NCI-H524 treated with DMSO at 0.1 percent for 48 hours (cell line): ENCODE measurements at places on chromosomes 3 and 15.

DNA sequence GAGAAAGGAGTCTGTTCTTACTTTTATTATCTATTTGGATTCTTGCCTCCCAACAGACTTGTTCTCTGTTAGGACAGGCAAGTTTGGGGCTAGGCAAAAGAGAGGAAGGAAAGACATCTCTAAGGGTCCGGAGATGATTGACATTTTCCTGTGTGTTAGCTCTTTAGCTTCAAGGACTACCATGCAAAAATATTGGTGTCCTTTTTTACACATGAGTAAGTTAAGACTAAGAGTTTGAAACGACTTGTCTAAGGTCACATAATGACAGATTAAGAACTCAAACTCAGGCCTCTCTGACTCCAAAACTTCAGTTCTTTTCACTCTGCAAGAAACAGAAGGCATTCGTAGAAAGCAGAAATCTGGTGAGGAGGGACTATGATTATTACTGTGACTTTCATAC is 5.9 kb downstream of the LMCD1 start:
- no peak for DNase-seq

DNA sequence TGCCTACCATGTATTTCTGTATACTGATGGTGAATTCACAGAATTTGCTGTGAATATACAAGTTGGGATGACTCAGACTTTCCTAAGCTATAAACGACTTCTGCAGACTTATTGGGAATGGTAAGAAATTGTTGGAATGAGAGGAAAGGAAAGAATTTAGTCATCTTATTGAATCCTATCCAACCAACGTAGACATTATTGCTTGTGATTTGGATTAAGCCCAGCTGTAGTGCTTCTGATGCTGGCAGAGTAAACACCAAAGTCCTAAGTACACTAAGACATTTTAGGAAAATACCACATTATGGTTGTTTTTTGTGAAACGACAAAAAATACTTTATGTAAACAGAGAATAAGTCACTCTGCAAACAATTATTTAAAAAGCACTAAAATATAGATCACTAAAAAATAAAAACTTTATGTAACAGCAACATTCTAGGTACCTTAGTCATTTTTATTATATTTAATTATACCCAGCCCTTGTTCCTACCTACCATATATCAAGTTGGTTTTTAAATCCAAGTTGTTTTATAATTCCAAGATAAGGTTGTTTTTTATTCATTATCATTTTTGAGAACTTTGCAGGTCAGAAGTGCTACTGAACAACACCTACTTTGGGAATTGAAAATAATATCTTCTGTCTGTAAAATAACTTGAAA is 99.2 kb upstream of the MLF1 start:
- no peak for DNase-seq

GRCh38 chr3:56787784-56788256 is 13.9 kb downstream of the ARHGEF3 start:
- DNase-seq: no peak

DNA sequence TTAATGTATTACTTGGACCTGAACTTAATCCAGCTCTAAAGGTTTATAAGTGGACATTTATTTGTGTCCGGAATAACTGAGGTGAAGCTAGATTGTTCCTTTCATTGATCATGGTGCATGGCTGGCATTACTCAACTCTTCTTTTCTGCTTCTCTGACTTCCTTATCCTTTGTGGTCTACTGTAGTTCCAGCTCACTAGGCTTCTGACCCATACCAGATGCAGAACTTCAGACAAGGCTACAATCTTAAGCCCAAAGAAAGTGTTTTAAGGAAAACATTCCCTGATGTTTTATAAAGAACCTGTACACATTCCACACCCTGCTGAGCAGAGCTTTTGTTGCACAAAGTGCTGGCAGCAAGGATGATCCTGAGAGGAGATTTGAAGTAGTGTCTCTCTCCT is 250.8 kb upstream of the TGFBR2 start:
- no peak for DNase-seq

GRCh38 chr3:191502583-191502982 is 41.6 kb downstream of the PYDC2 start:
- no peak for DNase-seq

DNA sequence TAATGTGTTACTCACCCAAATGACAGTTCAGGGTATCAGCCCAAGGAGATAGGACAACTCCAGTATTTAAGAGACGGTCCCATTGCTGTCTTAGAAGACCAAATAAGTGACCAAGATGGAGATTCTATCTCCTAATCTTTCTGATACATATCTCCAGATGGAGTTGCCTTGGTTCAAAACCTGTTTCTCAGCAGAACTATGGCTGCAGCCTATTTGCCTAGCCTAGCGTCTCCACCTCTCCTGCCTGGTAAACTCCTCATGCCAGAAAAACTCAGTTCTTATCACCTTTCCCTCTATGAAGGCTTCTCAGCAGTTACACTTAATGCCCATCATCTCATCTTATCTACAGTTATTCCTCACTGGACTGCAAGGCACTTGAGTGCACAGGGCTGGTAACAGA is 1.2 kb upstream of the CSPG5 start:
- no peak for DNase-seq

DNA sequence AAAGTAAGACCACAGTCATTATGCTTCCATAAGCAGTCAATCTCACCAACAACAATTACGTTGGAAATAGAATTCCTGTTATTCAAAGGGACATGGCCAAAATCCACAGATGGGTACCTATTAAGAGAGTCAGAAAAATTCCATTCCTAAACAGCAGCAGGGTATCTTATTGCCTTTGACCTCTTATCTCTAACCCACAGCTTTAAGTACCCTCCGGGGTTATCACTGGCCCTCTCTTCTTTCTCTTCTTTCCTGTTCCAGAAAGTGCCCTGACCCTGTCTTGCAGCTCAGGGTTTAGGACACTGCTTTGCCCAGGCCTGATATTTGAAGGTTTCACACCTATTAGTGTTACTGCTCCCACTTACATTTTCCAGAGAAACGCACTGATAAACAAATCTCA is 428.7 kb downstream of the TBC1D5 start:
- DNase-seq: no peak

GRCh38 chr3:95352471-95352870 is 1289.6 kb downstream of the NSUN3 start:
- no peak for DNase-seq

- DNase-seq: no peak
Measured at GRCh38 chr3:125300416-125300815, 74.7 kb downstream of the ZNF148 start.

DNA sequence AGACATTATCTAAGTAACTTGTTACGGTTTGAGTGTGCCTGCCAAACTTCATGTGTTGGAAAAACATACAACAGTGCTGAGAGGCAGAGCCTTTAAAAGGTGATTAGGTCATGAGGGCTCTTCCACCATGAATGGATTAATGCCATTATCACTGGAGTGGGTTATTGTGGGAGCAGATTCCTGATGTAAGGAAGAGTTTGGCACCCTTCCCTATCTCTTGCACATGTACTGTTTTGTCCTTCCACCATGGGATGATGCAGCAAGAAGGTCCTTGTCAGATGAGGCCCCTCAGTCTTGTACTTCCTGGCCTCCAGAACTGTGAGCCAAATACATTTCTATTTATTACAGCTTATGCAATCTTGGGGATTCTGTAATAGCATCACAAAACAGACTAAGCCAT is 413.9 kb downstream of the EPHA3 start:
- DNase-seq: no peak

- DNase-seq: no peak
Measured at GRCh38 chr15:40764629-40765103, 798 bp downstream of the GCHFR start.

- DNase-seq: no peak
Measured at GRCh38 chr15:96320703-96321638, 9.5 kb upstream of the NR2F2 start.

DNA sequence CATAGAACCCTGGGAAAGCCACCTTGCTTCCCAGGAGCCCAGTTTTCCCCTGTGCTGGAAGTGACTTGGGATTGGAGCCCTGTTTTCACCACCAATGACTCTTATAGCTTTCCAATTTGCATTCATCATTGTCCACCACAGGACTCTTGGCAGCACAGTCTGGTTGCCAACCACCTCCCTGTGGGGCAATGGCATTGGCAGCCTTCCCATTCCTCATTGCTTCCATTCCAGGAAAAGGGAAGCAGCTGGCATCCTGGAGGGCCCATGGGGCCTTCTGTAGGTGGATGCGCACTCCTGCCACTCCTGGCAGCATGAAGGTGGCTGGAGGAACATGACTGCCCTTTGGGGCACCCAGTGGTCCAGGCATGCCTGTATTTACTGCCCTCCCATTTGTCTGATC is 57.7 kb downstream of the FEM1B start:
- no peak for DNase-seq

DNA sequence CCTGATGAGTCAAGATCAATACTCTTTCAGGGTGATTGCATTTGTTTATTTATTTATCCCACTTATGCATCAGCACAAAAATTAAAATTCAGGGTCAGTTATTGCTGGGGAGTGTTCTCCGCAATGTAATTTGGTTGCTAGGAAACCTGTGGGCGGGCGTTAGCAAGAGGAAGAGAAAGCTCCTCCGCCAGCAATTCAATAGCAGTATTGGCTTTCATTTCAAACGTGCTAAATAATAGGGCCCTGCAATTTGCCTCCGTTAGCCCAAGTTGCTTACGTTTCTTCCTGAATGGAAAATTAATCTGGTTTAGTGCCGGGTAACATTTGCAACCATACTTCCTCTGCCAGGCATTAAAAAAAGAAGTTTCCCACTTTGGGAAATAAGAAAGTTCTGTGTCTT is 35.5 kb upstream of the PLCL2 start:
- no peak for DNase-seq

- no peak for DNase-seq
Measured at GRCh38 chr3:194174980-194175379, 39.0 kb downstream of the HES1 start.

GRCh38 chr3:43692085-43692855 is 1.5 kb downstream of the ABHD5 start:
- no peak for DNase-seq

- DNase-seq: no peak
Measured at GRCh38 chr3:56145410-56145809, 322.9 kb downstream of the ERC2 start.

DNA sequence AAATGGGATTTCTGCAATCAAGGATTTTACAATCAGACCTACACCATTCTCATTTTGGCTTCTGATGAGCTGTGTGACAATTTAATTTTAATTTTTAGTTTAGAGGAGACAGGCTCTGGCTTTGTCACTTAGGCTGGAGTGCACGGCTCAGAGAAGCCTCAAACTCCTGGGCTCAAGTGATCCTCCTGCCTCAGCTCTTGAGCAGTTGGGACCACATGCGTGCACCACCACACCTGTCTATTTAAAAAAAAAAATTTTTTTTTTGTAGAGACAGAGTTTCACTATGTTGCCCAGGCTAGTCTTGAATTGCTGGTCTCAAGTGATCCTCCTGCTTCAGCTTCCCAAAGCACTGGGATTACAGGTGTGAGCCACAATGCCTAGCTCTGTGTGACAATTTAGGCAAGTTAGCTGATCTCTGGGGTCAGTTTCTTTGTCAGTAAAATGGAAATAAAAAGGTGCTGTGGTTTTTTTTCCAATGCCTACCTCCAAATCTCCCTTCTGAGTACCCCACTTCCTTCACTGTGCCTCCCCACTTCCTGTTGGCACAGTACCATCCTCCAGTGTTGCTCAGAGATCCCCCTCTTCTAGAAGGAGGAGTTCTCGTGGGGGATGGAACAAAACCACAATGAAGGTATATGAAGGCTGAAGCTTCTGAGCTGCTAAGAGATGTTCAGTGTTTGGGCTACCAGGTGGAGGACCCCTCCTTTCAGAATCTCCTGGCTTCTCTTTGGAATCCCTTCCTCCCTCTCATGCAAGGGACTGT is 54.1 kb upstream of the GSK3B start:
- DNase-seq: no peak

DNA sequence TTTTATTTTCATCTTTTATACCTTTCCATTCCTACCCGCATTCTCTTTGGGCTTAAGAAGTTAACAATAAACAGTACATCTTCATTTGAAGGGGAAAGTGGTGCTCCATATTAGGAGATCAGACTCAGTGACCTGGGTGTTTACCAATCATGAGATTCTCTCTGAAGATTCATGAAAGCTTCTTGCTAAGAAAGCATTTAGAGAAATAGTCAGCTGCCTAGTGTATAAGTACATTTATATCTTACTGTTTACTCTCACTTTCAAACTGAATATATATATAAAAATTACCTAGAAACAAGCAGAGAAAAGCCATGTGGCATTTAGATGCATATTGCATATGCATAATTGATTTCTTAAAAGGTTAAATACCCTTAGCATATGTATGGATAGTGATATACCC is 100.5 kb downstream of the KCNH8 start:
- no peak for DNase-seq

DNA sequence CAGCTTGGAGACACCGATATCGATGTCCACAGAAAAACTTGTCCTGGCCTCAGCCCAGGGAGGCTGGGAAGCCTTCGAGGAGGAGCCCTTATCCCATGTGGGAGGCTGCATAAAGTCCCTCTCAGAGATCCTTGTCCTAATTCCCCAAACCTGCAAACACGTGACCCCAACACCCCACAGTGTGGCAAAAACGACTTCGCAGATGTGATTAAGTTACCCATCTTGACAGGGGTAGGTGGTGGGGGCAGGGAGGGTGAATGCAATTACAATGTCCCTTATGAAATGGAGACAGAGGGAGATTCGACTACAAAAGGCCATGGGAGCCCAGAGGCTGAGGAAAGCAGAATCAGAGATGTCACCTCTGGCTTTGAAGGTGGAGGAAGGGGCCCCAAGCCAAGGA is 2.3 kb upstream of the TLR9 start:
- DNase-seq: no peak

DNA sequence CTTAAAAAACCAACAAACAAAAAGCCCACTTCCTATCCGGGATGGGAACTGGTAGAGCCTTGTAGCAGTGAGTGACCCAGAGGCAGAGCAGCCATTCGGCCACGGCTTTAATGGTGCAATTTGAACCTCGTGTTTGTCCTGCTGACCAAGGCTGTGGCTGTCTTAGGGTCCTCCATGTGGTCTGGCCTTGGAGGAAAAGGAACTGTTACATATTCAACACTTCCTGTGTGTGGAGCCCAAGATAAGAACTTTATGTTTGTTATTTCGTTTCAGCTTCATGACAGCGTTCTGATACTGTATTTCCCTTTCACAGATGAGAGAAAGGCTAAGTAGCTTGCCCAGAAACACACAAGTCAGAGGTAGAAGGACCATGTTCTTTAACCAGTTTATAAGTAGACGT is 269.8 kb downstream of the SV2B start:
- DNase-seq: no peak

DNA sequence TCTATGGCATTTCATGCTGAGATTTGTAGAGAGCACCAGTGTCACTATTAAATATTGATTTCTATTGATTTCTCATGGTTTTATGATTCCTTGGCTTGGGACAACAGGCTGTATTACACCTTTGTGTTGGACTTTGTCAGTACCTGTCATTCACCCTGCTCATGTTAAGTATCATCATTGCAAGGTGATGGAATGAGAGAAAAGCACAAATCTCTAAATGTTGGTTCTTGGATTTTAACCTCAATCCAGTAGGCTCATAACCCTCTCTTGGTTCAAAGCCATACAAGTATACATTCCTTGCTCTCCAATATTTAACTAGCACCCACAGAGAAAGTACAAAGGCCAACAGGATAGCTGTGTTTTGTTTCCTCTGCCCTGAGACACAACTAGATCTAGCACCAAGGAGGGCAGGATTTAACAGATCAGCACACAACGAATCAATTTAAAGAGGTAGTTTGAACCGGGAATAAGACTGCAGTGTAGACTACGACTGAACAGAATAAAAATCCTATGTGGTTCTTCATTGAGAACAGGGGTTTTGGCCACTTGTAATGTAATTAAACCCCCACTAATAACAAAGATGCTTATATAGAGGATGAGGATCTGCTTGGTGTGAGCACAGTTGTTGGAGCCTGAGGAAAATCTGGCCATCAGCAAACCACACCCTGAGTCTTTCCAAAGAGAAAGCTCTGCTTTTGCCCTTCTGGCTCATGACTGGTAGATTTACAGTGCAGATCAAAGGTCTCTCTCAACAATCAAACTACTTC is 78.0 kb upstream of the TNFSF10 start:
- no peak for DNase-seq
